ENCODE measurements at places on chromosomes 1 and 21. TPM values are rescaled to one million over a fixed set of nuclear protein-coding genes. Genes with fewer than 3 reads are reported as not detected.

GRCh38 chr1:62364721-62365120, 45.5 kb upstream of the KANK4 start:
- DNase-seq: no peak
- no peaks in the 10 kb centered on the region for H3K36me3 ChIP-seq
- H3K27ac ChIP-seq: no peak overlapping the region

DNA sequence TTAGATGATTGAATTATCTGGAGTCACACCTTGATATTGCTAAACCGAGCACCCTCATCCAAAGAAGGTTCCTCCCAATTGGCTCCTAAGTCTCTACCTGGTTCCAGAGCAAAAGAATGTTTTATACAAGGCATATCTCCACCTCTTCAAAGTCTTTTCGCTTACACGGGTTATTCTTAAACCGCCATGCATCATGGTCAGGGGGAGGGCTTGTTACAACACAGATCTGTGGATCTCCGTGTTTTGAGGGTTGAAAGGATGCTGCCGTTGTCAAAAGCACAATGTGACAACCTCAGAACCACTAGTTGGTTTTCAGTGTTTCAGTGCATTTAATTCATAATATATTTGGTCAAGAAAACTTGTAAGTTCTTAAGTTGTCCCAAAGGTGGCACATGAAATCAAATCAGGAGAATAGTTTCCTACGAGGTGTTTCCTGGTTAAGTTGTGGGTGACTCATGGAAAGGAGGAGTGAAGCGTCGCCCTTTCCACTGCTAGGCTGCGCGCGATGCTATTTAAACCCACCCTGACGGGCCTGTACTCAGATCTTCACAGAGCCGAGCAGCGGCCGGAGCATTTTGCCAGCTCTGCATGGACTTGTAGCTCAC, 1531.6 kb upstream of the TPTE start:
- DNase-seq: no peak
- no peaks in the 10 kb centered on the region for H3K36me3 ChIP-seq
- H3K4me3 ChIP-seq: no peak overlapping the region
- H3K27me3 ChIP-seq: no peaks in the 10 kb centered on the region
- no peak overlapping the region for H3K27ac ChIP-seq

DNA sequence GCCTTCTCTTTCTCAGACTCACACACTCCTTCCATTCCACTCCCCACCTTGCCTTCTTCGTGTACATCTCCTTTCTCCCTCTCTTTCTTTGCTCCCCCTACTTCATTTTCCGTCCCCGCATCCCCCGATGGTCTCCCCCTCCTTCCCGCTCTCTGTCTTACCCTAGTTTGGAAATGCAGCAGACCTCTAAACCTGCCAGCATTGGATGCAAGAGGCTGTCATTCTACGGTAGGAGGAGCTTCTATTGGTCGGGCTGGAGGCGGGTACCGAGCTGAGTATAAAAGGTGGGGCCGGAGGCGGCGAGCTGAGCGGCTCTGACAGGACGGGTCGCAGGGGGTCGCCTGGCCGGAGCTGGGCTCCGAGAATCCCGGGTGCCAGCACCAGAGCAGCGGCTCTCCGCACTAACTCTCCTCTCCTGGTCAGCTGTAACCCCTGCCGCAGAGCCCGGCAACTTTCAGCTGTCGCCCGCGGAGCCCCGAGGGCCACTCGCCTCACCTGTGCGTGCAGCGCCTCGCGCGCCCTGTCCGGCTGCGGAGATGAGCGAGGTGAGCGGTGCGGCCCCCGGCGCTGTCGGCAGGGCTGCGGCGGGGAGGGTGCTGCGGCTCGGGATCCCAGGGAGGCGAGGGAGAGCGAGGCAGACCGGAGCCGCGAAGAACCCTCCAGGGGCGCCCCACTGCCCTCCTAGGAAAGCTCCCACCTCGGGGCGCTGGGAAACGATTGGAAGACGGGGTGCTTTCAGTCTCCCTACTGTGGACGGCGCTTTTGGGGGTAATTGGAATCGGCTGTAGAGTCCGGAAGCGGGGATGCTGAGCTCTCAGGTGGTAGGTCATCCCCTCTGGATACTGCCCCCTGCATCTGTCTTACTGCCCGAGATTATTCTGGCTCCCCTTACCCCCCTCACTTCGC, at the start of gene PCP4L1:
PCP4L1 (plus strand) TSS at position 307 of the 906 bp plus-strand sequence; CDS start at position 537, 230 bp downstream.
- peaks cover 13% of the 10 kb centered on the region for H3K4me1 ChIP-seq
- no peak within 1 kb of the TSS for H3K27ac ChIP-seq
- H3K4me3 ChIP-seq: peak within 1 kb of the TSS; percentile 21
- no peaks in the 10 kb centered on the region for H3K36me3 ChIP-seq
- H3K27me3 ChIP-seq: peaks cover 21% of the 10 kb centered on the region
- DNase-seq: peak; percentile 46

- H3K36me3 ChIP-seq: no peaks in the 10 kb centered on the region
- H3K4me1 ChIP-seq: no peaks in the 10 kb centered on the region
- no peak overlapping the region for H3K4me3 ChIP-seq
- DNase-seq: no peak
Observed at GRCh38 chr1:224554620-224555259, 61.4 kb upstream of the CNIH3 start.

- no peaks in the 10 kb centered on the region for H3K27me3 ChIP-seq
- no peaks in the 10 kb centered on the region for H3K36me3 ChIP-seq
- H3K4me1 ChIP-seq: no peaks in the 10 kb centered on the region
- no peak for DNase-seq
- H3K4me3 ChIP-seq: no peak overlapping the region
Observed at GRCh38 chr1:14313731-14314431, 284.6 kb upstream of the KAZN start.

Gene LCE1E
- not detected for total RNA-seq

Gene ANGPTL3
- not detected for total RNA-seq

Data from natural killer cell (primary cell).